Hematopoietic multipotent progenitor cell treated with erythropoietin and hydrocortisone succinate and interleukin-3 and kit ligand, for 17 days (in vitro differentiated cells): ENCODE measurements at places on chromosomes 16 and 17.

- DNase-seq, result no peak
Measured at GRCh38 chr17:3527896-3528295, 29.7 kb downstream of the TRPV3 start.

DNA sequence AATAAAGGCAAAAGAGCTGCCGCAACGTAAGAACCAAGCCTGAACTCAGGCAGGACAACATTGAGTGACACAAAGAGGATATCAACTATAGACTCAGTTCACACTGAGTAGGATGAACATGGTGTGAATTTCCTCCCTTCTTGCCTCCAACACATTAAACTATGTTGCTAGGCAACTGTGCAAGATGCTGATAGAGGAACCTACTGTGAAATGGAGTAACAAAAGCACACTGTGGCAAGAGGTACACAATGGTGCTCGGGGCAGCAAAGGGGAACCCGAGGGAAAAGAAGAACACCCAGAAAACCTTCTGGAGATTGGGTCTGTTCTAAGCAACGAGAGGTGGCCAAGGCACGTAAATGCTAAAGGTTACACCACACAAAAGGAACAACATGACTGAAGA, 34.1 kb downstream of the GRB2 start:
- DNase-seq, result no peak

DNA sequence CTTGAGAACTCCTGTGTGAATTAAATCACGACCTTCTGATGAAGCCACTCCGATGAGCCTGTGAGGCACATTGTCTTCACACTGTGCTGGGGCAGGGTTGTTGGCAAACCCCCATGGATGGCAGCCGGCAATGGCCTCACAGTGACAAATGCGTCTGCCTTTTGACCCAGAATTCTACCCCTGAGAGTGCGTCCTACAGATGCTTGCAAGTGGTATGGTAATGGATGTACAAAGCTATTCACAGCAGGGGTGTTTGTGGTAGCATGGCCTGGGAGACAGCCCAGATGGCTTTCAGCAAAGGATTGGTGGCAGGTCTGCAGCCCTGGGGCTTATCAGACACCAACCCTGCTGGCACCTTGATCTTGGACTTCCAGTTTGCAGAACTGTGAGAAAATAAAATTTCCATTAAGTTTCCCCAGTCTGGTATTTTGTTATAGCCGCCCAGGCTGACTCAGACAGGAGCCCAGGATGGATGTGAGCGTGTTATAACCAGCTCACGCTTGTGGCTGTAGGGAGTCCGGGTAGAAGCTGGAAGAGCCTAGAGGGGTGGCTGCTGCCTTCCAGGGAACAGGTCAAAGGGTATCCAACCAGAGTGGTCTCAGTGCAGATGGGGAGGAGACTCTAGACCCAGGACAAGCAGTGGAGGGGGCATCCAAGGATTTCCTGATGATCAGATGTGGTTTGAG, 10.1 kb downstream of the AFMID start:
- DNase-seq, result no peak

DNA sequence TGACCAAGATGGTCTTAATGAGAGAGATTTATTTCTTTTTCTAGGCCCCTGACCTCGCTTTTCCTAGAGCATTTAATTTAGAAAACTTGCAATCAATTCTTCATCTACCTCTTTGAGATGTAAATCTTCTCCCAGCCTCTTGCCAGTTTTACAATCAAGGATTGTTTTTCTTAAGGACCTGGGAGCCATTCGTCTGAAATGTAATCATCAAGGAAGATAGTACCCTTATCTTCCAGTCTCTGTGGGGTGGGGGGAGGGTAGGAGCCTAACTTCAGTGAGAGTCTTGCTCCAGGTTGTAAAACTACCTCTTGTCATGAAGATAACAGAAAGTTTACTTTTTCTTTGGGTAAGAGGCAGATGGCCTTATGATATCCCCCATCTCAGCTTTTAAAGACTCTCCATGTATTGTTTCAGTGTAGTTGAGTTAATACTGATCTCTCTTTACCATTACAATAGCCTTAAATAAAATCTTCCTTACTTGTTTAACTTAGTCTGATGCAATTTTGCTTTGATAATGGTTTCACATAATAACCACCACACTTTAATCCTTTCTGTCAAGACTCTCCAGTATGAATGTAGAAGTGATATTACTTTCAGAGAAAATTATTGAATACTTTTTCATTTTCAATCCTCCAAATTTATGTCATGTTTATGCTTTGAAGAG, 110.2 kb upstream of the CPHXL start:
- no peak for DNase-seq

- no peak for DNase-seq
Measured at GRCh38 chr17:49597928-49598655, 22.4 kb downstream of the NXPH3 start.

GRCh38 chr17:5583426-5584382, 605 bp downstream of the NLRP1 start:
- no peak for DNase-seq

GRCh38 chr17:14539801-14540200, 238.9 kb downstream of the HS3ST3B1 start:
- DNase-seq, result no peak

DNA sequence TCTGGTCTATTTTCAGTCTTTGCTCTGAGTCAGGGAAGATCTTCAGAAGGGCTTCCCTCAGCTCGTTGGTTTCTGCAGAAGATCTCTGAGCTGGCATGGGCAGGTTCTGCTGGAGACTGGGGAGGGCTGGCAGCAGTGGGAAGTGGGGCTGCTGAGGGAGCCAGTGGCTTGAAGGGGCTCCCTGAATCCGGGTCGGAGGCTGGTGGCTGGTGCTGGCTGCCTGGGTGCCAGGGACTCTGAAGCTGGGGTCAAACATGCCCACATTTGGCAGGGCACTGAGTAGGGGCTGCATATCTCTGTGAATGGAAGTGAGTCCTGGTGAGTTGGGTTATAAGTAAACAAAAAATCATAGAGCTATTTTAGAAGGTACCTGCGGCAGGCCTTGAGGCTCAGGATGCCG, 67.0 kb downstream of the N4BP1 start:
- no peak for DNase-seq

- no peak for DNase-seq
Measured at GRCh38 chr16:2942045-2942444, 22.0 kb upstream of the KREMEN2 start.

DNA sequence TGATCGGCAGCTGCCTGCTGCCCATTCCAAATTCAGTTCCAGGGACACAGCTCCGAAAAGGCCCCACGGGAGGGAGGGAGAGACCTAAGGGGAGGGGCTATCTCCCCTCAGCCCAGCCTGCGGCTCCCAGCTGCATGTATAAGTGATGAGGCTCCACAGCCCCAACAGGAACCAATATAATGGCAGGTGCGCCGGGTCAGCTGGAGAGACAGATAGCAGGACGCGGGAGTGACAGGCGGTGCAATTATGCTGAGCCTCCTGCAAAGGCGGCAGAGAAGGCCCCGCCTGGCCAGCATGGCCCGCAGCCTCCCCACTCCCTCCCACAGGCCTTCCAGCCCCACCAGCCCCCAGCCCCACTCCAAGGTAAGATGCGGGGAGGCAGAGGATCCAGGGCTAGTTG, 8.1 kb upstream of the C1QL1 start:
- no peak for DNase-seq

DNA sequence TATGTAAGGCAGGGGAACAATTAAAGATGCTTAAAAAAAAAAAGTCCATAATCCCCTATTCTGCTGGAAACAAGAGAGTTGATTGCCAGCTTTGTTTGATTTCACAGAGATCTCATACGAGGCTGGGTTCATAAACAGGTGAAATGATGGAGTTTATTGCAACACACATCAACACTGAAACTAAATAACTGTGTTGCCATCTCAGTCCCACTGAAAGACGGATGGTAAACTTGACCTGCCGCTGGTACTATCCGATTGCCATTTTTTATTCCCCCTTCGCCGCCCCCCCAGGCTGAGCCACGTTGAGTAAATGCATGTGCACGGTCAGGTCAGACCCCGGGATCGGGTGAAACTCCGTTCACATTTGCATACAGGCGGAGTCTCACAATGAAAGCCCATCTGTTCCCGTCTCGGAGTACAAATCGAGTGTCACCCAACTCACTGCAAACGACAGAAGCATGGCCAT, 119.2 kb downstream of the SKAP1 start:
- no peak for DNase-seq

DNA sequence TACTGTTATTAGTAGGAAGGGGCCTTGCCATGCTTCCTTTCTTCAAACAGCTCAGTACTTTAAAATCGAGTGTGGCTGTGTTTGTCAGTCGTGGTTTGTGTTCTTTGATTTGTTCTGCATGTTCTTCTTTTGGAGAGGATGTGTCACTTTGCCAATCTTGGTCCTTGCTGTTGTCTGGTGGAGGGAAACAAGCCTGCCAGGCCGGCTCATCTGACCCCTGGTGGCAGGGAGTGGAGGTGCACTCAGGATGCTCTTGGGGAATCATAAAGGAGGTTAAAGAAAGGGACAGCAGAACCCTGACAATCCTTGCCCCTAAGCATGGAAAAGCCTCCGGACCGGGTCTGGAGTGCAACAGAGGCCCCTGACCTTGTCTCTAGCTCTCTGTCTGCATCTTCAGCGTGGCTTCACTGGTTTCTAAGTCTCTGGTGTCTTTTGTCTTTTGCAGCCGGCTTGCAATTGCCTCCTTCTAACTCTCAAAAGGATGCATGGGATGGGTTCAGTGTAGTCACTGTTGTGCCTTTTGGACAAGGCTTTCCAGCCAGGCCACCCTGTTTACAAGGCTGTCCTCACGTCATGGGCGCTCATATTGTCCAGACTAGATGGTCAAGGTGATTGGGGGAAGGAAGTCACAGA, 135.8 kb downstream of the WWOX start:
- peak; percentile 43 for DNase-seq

DNA sequence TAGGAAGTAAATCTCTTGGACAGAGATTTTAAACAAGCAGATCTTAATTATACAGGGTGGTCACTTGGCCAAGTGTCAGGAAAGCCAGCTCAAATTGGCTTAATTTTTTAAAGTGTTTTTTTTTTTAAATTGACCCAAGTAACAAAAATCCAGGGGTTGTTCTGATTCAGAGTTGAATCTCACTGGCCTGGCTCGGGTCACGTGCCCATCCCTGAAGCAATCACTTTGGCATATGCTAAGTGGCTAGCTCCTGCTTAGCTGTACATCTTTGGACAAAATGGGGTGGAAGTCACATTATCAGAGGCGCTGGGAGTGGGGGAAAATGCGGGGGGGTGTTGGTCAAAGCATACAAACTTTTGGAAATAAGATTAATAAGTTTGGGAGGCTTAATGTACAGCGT, 23.6 kb downstream of the CLEC19A start:
- DNase-seq, result no peak

DNA sequence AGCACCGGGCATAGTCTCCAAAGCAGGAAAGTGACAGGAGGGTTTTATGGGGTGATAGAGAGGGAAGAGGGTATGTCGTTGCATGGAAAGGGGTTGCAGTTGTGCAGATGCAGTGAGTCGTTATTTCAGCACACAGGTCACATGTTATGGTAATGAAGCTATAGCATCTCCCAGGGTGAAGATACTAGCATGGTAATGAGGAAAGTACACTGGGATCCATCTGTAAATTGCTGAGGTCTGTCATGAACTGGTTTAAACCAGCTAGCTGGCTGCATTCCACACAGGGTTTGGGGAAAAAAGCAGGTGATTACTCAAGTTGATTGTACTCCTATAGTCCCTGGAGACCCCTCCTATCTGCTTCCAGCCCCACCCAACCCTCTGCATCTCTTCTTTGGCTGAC, 11.7 kb downstream of the COX11 start:
- DNase-seq, result no peak

- no peak for DNase-seq
Measured at GRCh38 chr17:17921192-17922069, 50.8 kb downstream of the TOM1L2 start.

GRCh38 chr17:21164620-21165019, 37.9 kb downstream of the DHRS7B start:
- DNase-seq, result no peak

DNA sequence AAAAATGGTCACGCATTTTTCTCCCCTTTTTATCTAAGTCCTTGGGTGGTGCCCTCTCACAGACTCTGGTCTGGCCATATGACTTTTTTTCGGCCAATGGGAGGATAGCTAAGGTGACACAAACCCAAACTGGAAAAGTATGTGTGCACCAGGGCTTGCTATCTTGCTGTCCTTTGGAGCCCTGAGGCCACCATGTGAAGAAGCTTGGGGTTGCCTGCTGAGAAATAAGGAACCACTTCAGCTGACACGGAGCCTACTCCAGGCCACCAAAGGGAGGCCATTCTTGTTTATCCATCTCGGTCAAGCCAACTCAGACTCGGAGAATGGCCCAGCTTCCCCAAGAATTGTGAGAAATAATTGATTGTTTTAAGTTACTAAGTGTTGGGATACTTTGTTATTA, 111.4 kb upstream of the ZFHX3 start:
- no peak for DNase-seq

DNA sequence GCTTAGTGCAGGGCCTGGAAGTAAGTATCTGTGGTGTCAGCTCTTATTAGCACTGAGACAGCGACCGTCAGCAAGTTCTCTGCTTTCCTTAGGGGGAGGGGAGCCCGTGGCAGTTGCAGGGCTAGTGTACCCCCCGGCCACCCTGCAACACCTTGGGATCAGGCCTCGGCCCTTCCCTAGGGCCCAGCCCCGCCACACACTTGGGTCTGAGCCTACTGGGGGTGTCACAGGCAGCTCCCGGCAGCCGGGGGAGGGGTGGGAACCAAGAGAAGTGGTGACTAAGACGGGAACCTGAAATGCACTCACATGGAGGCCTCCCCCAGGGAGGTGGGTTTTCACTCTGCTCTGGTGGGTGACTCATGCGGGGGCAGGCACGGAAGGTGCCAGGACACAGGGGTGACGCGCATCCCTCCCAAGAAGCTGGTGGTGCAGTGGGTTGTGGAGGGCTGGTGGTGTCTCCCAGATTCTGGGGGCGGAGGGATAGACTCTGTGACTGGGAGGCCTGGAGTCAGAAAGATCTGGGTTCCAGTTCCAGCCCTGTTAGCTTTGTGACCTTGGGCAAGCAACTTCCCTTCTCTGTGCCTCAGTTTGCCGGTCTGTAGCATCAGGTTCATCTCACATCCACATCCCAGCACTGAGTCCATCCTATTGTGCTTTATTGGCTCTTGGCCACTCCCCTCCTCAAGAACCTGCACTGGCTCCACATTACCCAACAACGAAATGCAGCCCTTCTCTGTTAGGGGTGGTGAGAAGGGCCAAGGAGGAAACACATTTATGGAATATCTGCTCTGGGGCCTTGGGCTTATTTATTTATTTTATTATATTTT, 44.5 kb downstream of the LAT start:
- DNase-seq, result peak; percentile 2

DNA sequence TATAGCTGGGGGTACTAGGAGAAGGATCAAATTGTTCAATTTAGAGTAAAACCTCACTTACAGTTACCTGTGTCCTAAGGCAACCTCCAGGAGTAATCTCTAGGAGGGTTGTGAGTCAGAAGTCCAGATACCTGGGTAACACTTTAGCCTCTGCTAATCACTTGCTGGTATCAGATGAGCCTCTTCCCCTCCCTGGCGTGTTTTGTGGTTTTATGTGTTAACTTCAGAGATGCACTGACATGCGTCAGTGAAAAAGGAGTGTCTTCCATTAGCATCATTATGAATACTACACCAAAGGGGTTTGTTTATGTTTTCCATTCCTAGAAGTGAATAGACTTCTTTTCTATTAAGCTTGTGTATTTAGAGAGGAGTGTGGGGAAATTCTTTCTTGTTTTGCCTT, 208.2 kb downstream of the FTO start:
- DNase-seq, result no peak

GRCh38 chr16:84700446-84701300, 873 bp downstream of the USP10 start:
- peak; percentile 43 for DNase-seq
